ENCODE measurements at places on chromosomes 11 and 22. TPM values are rescaled to one million over a fixed set of nuclear protein-coding genes. Genes with fewer than 3 reads are reported as not detected.

- no peaks in the 10 kb centered on the region for H3K27me3 ChIP-seq
- H3K4me1 ChIP-seq: peaks cover 3% of the 10 kb centered on the region
- H3K4me3 ChIP-seq: no peak overlapping the region
- no peak for DNase-seq
These were observed 15.6 kb downstream of the SDHAF2 start for GRCh38 chr11:61445516-61445915.

GRCh38 chr22:48553694-48554308 lies 1273.9 kb downstream of the BRD1 start:
- H3K4me3 ChIP-seq: no peak overlapping the region
- no peak overlapping the region for H3K27ac ChIP-seq
- H3K27me3 ChIP-seq: no peaks in the 10 kb centered on the region

DNA sequence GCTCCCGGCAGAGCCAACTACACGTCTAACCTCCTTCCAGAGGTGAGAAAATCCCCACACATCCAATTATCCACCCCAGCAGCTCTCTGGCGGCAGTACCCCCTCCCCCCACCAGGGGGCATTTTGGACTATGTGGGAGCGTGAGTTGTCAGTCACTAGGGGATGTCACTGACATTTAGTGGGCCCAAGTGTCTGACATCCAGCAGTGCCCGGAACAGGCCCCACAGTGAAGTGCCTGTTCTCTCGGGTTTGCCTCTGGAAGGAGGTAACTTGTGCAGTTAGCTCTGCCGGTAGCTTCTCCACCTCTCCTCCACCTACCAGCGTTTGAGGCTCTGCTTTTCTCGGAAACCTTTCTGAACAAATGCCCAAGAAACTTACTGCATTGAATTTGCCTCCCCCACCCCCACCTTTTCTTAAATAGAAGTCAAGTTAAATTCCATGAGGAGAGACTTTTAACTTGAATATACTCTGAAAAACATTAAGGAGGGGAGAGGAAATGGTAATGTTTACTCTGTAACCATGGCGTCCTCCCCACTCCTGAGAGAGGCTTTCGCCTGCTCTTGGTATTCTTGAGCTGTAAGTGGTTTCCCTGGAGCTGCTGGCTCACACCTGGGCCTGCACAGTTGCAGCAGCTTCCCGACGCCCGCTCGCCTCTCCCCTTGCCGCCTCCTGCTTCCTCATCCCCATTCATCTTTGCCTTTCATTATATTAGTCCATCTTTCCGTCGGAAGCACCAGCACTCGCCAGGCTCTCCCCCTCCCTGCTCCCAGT lies 112.8 kb downstream of the WNT7B start:
- no peak overlapping the region for H3K27ac ChIP-seq
- H3K27me3 ChIP-seq: peaks cover 47% of the 10 kb centered on the region
- peaks cover 5% of the 10 kb centered on the region for H3K4me1 ChIP-seq
- no peaks in the 10 kb centered on the region for H3K36me3 ChIP-seq
- no peak for DNase-seq

DNA sequence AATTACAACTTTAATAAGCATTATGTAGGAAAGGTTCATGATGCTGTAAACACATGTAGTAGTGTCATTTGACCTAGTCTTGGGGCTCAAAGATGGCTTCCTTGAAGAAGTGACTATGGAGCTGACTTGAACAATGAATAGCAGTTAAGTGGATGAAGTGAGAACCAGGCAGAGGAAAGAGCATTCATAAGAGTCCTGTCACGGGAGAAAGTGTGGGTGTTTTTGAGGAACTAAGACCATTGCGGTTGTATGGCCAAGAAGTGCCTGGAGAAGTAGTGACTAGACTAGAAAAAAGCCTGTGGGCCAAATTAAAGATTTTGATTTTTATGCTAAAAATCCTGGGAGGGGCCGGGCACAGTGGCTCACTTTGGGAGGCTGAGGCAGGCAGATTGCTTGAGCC lies 7.2 kb upstream of the IL18BP start:
- DNase-seq: peak; percentile 32
- H3K27ac ChIP-seq: no peak overlapping the region
- no peaks in the 10 kb centered on the region for H3K4me1 ChIP-seq
- H3K27me3 ChIP-seq: no peaks in the 10 kb centered on the region
- H3K4me3 ChIP-seq: no peak overlapping the region

DNA sequence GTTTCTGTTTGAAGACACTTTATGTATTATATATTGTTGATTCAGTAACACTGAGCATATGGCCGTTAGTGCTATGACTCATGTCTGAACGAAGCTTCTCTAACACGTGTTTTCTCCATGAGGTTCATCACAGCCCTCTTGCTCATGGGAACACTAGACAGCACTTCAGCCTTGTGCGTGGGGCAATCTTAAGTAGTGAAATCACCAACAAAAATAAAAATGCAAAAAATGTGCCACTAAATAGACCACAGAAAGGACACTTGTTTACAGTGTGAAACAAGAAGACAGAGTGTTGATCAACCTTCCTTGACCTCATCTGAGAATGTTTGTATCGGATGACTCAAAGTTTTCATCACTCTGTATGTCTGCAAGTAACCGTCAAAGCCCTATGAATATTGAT lies 94.5 kb downstream of the FDX1 start:
- H3K36me3 ChIP-seq: no peaks in the 10 kb centered on the region
- DNase-seq: no peak
- no peaks in the 10 kb centered on the region for H3K27me3 ChIP-seq
- H3K27ac ChIP-seq: no peak overlapping the region

GRCh38 chr11:92506809-92507336 lies 282.3 kb downstream of the FAT3 start:
- no peaks in the 10 kb centered on the region for H3K36me3 ChIP-seq
- H3K27me3 ChIP-seq: no peaks in the 10 kb centered on the region
- H3K4me3 ChIP-seq: no peak overlapping the region
- DNase-seq: no peak

GRCh38 chr11:64267207-64267945 lies 16.0 kb downstream of the PLCB3 start:
- H3K27ac ChIP-seq: no peak overlapping the region
- no peak for DNase-seq
- H3K27me3 ChIP-seq: no peaks in the 10 kb centered on the region

DNA sequence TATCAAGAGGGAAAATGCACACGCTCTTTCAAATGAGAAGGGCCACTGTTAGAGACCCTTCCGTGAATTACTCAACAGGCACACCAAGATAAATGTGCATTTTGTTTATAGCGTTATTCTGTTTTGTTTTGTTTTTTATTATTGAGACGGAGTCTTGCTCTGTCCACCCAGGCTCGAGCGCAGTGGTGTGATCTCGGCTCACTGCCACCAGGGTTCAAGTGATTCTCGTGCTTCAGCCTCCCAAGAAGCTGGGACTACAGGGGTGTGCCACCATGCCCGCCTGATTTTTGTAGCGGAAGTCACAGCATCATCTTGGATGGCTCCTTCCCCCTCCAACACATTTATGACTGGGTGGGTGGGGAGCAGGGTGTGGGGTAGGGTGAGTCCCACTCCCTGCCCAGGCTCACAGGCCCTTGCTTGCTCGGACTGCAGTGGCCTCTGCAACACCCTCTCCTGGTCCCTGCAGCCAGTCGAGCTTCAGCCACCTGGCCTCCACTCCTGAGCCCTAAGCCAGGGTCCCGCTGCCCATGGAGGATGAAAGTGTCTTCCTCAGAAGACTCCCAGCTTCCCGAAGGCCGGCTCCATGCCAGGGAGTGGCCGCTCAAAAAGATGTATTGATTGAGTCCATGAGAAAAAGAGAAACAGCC lies 68.0 kb downstream of the RTL6 start:
- DNase-seq: no peak
- H3K4me1 ChIP-seq: no peaks in the 10 kb centered on the region
- H3K27me3 ChIP-seq: no peaks in the 10 kb centered on the region
- H3K36me3 ChIP-seq: no peaks in the 10 kb centered on the region
- H3K27ac ChIP-seq: no peak overlapping the region

GRCh38 chr11:23797624-23798419 lies 699.0 kb upstream of the LUZP2 start:
- H3K27ac ChIP-seq: no peak overlapping the region
- no peaks in the 10 kb centered on the region for H3K27me3 ChIP-seq
- H3K4me3 ChIP-seq: no peak overlapping the region
- no peak for DNase-seq

DNA sequence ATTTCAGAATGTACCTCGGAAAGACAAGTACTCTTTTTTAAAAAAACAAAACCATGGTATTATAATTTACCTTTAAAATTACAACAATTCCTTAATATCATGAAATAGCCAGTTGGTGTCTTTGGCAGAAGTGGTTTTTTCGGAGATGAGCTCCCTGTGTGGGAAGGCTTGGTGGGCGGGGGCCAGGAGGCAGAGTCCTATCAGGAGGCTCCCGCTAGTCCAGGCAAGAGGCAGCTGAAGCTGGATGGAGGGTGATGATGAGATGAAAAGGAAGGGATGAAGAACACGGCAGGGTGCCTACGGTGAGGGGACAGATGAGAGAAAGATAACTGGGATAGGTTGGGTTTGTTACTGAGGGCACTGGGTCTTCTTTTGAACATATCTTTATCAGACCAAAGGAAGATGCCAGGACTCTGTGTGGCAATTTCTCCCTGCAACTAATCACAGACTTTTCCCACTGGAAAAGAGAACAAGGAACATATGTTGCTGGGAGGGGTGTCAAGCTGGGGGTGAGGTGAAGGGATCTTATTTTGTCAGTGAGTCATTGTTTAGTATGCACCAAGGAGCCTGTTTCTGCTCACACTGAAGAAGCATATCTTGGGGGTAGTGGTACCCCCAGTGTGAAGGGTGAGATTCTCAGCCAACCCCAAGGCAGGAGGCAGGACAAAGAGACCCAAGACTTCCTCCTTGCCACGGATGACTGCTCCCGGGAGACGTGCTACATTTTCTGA lies 91.5 kb upstream of the YWHAH start:
- no peak overlapping the region for H3K4me3 ChIP-seq
- no peak for DNase-seq
- peaks cover 24% of the 10 kb centered on the region for H3K36me3 ChIP-seq
- H3K27ac ChIP-seq: no peak overlapping the region
- H3K27me3 ChIP-seq: no peaks in the 10 kb centered on the region

- no peak overlapping the region for H3K4me3 ChIP-seq
- peaks cover 4% of the 10 kb centered on the region for H3K4me1 ChIP-seq
- H3K27ac ChIP-seq: no peak overlapping the region
- no peaks in the 10 kb centered on the region for H3K36me3 ChIP-seq
- DNase-seq: no peak
These were observed 43.1 kb downstream of the TRAF6 start for GRCh38 chr11:36467012-36467411.

DNA sequence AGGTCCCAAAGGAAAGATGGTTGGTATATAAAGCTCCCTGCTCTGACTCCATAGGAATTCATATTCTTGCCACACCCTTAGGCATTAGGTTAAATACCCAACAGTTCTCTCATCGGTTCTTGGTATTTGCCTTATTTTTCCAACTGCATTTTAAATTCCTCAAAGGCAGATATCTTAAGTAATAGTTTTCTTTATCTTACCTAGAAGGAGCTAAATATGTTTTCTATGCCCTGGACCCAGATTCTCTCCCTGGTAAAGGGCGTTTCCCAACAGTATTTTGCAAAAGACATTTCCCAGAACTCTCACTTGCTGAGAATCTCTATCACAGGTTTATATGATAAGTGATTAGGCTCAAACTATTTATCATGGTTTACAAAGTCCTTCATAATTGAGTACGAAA lies 158.6 kb upstream of the BDNF start:
- no peak for DNase-seq
- H3K27me3 ChIP-seq: no peaks in the 10 kb centered on the region
- H3K4me3 ChIP-seq: no peak overlapping the region
- no peaks in the 10 kb centered on the region for H3K4me1 ChIP-seq

- peak overlapping the region; percentile 44 for H3K4me3 ChIP-seq
- DNase-seq: peak; percentile 18
- H3K4me1 ChIP-seq: peaks cover 3% of the 10 kb centered on the region
- no peaks in the 10 kb centered on the region for H3K36me3 ChIP-seq
These were observed 621 bp downstream of the KCNC1 start for GRCh38 chr11:17734986-17735817.

DNA sequence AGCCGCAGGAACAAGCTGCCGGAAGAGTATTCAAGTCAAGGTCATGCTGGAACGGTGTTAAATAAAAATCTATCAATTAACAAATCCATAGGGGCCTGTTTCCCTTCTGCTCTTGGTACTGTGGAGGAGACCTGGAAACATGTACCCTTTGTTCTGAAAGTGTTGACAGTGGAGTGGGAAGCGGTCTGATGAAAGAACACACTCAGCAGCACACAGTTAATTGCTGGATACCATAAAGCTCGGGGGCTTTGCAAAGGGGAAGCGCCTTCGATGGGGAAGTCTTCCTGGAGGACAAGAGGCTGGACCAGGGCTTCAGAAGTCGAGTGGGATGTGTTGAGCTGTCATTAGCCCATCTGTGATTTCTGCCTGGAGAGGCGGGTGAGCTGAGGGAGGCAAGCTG lies 112.5 kb upstream of the CLPB start:
- no peaks in the 10 kb centered on the region for H3K4me1 ChIP-seq
- no peaks in the 10 kb centered on the region for H3K36me3 ChIP-seq
- no peak overlapping the region for H3K4me3 ChIP-seq
- no peak overlapping the region for H3K27ac ChIP-seq
- no peak for DNase-seq

DNA sequence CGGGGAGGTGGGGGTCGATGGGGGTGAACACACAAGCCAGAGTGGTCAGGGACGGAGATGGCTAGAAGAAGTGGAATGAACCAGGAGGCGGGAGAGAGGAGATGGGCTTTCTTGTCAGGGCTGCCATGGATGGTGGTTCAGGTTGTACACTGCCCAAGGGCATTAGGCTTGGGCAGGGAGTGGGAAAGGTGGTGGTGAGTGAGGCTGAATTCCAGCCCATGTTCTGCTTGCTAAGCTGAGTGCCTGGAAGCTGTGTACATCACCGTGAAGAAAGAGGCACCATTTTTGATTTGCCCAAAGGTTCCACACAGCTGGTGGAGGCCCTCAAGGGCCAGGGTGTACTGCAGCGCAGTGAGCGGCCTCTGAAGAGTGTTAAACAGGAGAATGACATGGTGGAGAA lies 16.9 kb downstream of the IL2RB start:
- no peak for DNase-seq
- H3K27me3 ChIP-seq: no peaks in the 10 kb centered on the region
- peaks cover 3% of the 10 kb centered on the region for H3K36me3 ChIP-seq
- no peak overlapping the region for H3K4me3 ChIP-seq
- no peak overlapping the region for H3K27ac ChIP-seq
- H3K4me1 ChIP-seq: no peaks in the 10 kb centered on the region

- peaks cover 54% of the 10 kb centered on the region for H3K27me3 ChIP-seq
- no peak for DNase-seq
- no peak within 1 kb of the TSS for H3K27ac ChIP-seq
- peaks cover 30% of the 10 kb centered on the region for H3K4me1 ChIP-seq
These were observed at the start of gene KDELR3 for GRCh38 chr22:38467904-38468442. TSS of gene KDELR3 (plus strand) at chr22:38468096. CDS start at chr22:38468234, 138 bp downstream.

The CASP5 gene
- 0.55 TPM for polyA plus RNA-seq

The GUCY1A2 gene
- polyA plus RNA-seq: 0.14 TPM

The NRXN2 gene
- polyA plus RNA-seq: 1.6 TPM

The CDON gene
- polyA plus RNA-seq: 1.4 TPM

The CHRNA10 gene
- polyA plus RNA-seq: 2.7 TPM

The ARRB1 gene
- 4.1 TPM for polyA plus RNA-seq

The PYGM gene
- polyA plus RNA-seq: 3.5 TPM
